ENCODE measurements at places on chromosomes 1 and 21.

GRCh38 chr1:232690285-232690935 lies 60.5 kb upstream of the SIPA1L2 start:
- DNase-seq = peak; percentile 37

GRCh38 chr1:85296980-85297379 lies 20.5 kb upstream of the BCL10 start:
- DNase-seq = peak; percentile 76

DNA sequence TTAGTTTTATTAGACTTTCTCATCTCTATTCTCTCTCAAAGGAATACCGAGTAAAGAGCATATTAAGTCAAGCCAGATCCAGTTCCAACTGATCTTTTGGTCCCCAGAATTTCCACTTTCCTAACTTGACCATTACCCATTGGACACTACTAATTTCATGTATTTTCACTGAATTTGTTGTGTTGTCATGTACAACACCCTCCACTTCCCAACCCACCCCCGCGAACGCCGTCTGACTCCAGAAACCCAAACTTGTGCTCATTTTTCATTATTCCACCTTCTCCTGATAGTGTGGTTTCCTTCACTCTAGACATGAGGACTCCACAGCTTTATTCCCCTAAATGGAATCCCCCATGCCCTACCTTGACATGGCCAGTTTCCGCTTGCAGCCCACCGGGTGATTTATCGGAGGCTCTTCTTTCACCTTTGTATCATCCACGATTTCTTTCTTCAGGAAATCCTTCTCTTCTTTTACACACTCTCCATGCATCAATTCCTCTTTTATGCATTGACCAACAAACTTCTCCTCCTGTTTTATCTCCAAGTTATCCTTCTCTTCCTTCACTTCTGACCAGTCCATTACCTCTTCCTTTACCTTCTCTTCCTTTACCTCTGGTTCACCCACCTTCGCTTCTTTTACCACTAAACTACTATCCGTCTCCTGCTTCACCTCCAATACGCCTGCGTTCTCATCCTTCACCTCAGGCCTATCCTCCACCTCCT lies 805 bp downstream of the ZNHIT6 start:
- no peak for DNase-seq

- no peak for DNase-seq
These were observed 433 bp upstream of the DMBX1 start for GRCh38 chr1:46489169-46489637.

- peak; percentile 83 for DNase-seq
These were observed 21.4 kb upstream of the RNF11 start for GRCh38 chr1:51214615-51215131.

DNA sequence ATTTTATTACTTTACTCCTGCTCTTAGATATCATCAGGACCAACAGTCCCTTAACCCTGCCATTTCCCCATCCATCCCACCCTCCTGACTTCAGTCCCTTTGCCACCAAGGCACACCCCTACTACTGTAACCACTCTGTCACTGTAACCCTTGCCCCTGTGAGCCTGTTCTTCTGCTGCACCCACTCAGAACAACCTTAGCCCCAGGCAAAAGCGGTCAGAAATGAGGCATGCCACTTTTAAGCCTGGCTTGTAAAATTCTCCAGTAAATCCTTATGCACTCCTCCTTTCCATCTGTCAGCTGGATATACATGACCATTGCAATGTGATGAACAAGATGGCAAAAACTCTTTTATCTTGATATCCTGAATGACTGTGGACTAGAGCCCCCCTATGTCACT lies 555.0 kb upstream of the PLXNA2 start:
- no peak for DNase-seq

DNA sequence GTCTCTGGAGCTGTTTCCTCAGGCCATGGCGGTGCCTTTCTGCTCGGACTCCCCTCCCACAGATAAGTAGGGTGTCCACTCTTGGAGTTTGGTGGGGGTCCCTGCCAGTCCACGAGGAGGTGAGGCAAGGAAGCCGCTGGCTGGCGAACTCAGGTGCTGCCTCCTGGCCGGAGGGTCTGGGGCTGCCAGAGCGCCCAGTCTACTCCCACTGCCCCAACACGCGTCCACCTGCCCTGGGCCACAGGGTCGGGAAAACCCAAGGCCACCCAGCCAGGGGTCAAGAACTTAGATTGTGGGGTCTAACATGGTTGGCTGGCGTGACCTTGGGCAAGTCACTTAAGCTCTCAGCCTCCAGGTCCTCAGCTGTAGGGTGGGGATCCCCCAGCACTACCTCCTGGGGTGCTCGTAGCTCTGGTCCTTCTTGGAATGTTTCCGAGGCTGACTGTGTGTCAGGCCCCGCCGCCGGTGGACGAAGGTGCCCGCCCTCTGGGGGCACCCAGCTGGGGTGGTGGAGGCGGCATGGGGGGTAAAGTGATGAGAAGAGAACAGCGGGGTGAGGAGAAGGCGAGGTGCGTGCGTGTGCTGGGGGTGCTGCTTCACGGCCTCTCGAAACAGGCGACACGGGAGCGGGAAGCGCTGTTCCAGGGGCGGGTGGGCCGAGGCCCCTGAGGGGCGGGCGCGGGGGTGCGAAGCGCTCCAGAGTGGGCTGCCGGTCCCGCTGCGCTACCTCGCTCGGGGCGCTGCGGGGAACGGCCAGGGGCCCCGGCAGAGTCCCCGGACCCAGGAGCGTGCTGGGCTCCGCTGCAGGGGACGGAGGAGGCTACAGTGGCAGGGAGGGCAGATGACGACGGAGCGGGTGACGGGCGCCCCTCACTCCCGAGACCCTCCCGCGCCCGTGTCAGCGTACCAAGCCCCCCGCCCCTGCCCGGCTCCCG lies 1.2 kb downstream of the SH2D5 start:
- DNase-seq = no peak

DNA sequence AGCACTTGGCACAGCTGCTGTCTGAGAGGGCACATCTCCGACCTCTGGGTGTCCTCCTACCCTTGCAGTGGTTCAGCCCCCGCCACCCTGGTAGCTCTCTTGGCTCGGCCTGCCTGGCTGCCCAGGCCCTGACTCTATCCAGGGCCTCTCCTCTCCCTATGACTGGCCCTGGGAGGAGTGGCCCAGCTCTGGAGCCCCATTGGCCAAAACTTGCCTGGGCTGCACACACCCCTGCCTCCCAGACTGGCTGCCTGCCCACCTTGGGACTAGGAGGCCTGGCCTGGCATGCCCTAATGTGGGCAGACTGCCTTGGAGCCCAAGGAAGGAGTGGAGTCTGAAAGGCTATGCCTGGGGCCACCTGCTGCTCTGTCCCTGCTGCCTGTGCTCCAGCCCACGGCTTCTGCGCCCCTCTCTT lies 33.6 kb downstream of the ACOT11 start:
- peak; percentile 89 for DNase-seq

GRCh38 chr1:178010674-178011464 lies 41.0 kb upstream of the SEC16B start:
- no peak for DNase-seq

GRCh38 chr1:52579415-52579814 lies 22.8 kb upstream of the GPX7 start:
- DNase-seq = peak; percentile 57

- no peak for DNase-seq
These were observed 28.0 kb downstream of the FUBP1 start for GRCh38 chr1:77950873-77951272.

DNA sequence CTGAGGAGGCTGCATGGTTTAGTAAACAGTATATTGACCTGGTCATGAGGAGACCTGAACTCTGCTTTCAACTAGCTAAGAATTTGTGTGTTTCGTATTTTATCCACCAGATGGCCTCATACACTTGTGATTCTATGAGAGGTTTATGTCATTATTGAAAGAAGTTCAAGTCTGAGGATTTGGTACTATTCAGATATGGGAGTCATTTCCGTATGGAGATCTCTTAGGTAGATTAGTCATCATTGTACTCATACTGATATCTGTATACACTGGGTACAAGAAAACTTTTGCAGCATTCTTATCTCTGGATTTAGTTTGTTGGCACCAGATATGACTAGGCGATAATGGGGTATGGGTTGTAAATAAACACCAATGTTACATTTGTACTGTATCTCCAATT lies 26.6 kb downstream of the ATF6 start:
- peak; percentile 83 for DNase-seq

DNA sequence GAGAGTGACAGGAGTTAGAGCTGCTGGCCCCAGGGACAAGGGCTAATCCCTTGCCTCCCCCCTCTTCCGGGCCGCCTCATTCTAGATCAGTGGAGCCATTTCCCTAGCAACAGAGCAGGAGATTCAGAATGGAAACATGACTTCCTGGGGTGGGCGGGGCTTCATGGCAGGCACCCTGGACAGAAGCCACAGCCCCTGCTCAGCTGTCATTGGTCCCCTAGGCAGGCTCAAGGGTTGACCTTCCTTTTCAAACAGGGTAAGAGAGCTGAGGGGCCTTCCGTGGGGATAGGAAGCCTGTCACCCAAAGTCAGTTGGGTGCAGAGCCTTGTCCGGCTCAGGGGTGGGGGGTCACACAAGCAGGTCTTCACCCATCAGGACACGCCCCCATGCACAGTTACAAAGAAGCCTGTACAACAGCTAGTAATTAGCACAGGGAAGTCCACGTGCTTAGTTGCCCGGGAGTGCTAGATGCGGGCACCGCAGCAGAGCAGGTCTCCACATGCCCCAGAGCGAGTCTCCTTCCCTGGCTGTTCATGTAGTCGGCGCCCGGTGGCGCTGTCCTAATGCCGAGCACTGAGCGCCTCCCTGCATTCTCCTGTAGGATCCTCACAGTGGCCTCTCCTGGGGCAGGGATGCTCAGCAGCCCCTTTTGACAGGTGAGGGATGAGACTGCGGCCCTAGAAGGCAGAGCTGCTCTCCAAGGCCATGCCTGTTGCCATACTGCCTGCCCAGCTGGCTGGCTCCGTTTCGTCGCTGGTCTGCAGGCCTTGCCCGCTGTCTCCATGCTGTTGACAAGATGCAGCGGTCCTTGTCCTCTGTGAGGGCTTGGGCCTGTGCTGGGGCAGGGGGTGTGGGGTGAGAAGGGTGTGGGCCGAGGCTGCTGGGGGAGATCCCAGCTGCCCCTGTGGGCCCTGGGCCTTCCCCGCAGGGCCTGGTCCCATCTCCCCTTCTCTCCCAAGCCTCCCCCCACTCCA lies 5.1 kb downstream of the TMEM201 start:
- peak; percentile 85 for DNase-seq

DNA sequence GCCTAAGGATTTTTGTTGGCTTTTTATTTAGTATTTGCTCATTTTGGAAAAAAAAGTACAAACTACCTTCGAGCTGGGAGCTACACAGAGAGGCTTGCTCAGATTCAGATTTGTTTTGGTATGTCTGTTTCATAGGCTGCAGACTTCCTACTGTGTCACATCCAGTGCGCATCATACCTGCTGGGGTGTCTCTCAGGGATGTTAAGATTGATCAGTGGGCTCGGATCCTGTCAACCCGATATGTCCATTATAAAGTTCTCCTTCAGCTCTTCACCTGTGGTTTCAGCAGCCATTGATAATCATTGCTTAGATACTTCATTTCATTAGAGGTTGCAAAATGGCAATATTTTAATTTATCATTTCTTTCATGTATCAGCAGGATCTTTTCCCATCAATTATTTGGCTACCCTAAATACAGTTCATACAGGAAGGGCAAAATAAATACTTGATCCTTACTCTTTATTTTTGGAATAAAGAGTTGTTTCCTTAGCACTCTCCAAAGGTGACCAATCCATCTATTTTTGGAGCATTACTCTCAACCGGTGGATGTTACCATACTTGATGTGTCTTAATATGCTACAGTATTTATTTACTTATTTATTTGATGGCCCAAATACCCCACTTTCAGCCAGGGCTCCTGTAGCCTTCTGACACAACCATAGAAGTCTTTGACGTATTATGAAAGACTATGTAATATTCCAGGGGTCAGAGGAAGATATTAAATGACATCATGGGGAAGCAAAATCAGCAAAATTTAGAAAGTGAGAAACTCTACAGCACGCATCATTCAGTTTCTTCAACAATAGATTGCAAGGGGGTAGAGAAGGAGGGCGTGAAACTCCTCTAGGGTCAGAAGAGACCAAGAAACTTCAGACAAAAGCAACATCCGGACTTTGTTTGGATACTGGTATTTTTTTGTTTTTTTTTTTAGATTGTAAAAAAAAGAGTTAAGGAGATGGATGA lies 55.3 kb upstream of the HNRNPU start:
- DNase-seq = peak; percentile 6

DNA sequence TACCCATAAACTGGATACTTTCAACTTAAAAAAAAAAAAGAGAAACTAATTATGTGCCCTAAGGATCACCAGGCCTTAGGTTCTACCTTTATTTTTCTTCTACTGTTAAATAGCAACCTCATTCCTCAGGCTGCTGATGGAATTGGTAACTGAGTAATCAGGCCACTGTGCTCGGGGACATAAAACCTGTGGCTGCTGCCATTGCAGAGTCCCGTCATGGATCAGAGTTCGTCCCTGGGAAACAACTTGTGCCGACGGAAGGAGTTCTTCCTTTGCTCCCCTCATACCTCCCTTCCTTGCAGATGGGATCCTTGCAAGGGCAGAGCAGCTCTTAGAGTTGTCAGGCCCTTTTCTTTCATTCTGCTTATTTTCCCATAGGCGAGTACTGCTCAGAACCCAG lies 123.6 kb downstream of the PBX1 start:
- no peak for DNase-seq

- DNase-seq = peak; percentile 79
These were observed at the start of gene KCTD3 for GRCh38 chr1:215566556-215567490. Gene KCTD3 (plus strand): TSS chr1:215567304. CDS start chr1:215567686, 382 bp downstream.

DNA sequence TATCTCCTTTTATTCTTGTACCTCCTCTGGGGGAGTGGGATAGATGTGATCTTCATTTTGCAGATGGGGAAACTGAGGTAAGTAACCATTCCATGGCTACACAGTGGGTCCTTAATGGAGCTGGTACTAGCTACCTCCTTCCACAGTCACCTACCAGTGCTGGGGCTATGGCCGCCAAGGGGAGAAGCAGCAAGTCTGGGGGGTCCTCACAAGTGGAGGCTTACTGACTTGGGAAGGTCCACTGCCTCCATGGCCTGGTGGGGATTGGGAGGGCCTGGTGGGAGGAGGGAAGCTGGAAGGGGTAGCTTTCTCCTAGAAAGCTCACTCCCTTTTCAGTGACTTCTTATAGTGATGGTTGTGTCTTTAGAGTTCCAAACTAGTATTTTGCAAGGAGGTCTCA lies 5.9 kb upstream of the FOXO6 start:
- DNase-seq = no peak

DNA sequence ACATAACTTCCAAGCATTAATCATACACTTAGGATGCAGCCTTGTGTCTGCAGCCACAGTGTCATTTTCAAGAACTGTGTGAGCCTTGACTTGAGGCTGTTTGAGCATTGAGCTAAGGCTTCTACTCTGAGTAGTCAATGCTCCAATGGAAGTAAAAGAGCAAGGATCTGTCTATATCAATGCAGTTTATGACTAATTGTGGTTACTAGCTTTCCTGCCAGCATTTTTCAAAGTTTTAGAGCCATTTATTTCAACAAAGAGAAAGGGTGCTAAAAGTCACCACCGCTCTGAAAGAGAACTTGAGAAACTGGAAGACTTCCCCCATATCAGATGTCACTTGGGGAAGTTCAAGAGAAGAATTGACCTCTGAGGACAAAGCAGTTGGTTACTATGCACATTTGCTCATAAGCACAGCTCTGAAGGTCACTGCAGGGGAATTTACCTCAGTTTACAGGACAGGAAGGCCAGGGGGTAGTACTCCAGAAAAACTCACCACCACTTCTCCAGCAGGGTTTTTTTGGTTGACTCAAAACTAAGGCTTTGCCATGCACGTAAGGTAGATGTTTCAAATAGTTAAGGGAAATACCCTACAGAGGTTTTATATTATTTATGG lies 24.5 kb upstream of the RGS1 start:
- peak; percentile 93 for DNase-seq

- DNase-seq = no peak
These were observed 69.0 kb downstream of the GADD45A start for GRCh38 chr1:67753776-67754525.
